ENCODE measurements at places on chromosomes 16 and 17. TPM values are rescaled to one million over a fixed set of nuclear protein-coding genes. Genes with fewer than 3 reads are reported as not detected.

DRC7 gene
- not detected for total RNA-seq

C16orf86 gene
- 4.6 TPM for total RNA-seq

SLC4A1 gene
- not detected for total RNA-seq

PARN gene
- 29.8 TPM for total RNA-seq

KREMEN2 gene
- 1.5 TPM for total RNA-seq

Measured in LHCN-M2 (cell line).